ENCODE measurements at places on chromosomes 4 and X.
A peak's percentile ranks its signal among the peaks of the same experiment; 100 is the strongest.

DNA sequence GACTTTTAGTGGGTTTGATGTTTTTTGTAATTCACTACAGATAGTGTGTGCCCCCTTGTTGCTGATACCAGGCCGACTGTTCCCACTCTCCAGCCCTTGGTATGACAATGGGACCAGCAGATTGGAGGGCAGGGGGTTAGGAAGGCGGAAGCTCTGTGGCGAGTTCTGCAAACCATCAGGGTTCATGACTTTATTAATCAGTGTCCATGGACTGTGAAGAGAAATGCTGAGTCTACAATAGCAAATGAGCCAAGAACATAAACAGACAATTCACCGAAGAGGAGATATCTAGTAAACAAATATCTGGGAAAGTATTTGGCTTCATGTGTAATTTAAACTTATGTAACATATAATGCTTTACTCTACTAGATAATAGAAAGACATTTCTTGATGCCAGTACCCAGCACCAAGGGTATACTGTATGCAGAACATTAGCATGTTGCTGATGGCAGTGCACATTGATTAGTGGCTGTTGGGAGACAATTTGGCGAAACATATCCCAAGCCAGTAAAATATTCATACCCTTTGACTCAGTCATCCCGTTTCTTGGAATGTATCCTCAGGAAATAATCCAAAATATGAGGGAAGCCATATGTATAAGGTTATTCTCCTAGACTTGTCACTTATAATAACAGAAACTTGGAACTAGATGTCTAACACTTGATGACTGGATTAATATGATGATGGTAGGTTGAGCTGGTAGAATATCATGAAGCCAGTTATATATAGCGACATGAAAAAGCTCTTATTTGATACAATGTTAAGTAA, 169.4 kb downstream of the PTTG2 start:
- no peak for ATAC-seq

GRCh38 chr4:171742436-171742835, 70.8 kb upstream of the GALNTL6 start:
- no peak for ATAC-seq

DNA sequence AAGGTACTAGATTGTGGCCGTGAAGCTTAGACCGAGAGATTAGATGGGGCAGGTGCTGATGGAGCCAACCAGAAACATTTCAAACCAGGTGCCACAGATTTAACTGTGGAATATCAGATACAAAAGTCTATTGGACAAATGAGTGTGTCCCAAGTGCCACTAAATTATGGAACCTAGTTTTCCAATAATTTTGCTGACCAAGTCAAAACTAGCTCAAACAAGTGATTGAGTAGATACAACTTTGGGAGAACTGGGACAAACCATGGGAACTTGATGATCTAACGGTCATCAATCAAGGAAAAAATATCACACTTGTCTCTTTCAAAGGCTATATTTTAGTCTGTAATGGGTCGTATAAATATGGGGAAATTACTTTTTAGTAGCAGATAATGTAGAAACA, 562.9 kb downstream of the KCNIP4 start:
- ATAC-seq: no peak

GRCh38 chr4:112973750-112974251, 75.7 kb upstream of the ANK2 start:
- ATAC-seq: peak; percentile 90

GRCh38 chrX:13845721-13846378, 29.0 kb upstream of the GPM6B start:
- ATAC-seq: no peak

DNA sequence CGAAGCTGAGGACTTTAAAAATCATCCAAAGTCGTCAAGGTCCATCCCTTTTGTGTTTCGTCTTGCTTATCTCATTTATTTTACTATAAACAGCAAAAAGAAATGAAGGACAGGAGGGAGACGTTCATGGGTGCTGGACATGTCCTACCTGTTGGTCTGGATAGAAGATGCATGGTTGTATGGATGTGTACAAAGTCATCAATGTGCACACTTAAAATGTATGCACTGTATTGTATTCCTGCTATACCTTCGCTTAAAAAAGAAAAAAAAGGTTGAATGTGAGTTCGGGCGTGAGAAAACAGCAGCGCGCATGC, 313 bp upstream of the BLOC1S4 start:
- no peak for ATAC-seq

GRCh38 chr4:20260821-20261220, 9.1 kb downstream of the SLIT2 start:
- no peak for ATAC-seq

DNA sequence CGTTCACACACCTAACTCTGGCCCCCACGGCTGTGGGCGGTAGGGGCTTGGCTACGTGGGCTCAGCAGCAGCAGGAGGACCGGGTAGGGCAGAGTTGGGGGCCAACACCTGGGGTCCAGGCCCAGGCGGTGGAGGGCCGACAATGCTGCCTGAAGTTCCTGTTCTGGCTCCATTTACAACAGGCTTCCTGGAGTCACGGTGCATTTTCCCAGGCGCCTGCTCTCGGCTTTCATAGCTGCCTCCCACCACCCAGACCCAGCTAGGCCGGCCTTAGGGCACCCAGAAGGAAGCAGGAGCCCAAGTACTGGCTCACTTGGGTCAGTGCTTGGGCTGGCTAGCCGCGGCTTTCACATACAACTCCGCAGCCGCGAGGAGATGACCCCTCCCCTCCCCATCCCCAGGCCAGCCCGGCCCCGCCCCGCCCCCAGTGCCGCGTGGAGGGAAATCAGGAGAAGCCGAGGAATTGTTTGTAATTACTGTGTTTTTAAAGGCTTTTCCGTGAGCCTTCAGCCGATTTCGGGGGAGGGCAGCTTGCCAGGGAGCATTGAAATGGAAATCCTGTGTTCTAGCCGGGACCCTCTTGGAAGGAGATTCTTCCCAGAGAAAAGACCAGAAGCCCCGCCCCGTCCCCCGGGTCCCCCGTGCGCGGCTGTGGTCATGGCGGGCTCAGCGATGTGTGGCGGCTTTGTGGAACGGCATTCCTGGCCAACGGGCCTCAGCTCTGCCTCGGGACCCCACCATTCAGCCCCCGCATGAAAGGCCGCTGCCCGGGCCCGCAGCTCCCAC, 28.5 kb downstream of the PJA1 start:
- no peak for ATAC-seq

- no peak for ATAC-seq
These were observed 29.7 kb upstream of the IL9R start for GRCh38 chrX:155967653-155968325.

DNA sequence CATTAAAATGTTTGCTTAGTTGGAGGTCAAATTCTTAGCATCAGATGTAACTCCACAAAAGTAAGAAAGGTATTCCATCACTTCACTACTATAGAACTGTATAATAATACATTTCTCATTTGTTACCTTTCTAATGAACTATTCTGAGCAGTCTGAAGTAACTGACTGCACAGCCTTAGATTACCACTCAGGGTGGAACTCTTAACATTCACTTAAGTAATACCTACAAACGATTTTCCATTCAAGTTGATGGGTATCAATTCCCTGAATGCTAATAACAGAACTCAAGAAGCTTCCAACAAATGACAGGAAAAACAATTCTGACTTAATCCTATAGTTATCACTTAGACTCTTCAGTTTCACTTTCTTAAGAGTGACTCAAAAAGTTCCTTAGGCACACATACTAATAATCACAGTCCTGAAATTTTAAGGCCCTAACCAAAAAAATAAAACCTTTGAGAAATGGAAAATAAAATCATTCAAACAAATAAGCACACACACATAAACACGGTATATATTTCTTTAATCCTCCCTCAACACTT, 20.9 kb downstream of the HNRNPD start:
- no peak for ATAC-seq

DNA sequence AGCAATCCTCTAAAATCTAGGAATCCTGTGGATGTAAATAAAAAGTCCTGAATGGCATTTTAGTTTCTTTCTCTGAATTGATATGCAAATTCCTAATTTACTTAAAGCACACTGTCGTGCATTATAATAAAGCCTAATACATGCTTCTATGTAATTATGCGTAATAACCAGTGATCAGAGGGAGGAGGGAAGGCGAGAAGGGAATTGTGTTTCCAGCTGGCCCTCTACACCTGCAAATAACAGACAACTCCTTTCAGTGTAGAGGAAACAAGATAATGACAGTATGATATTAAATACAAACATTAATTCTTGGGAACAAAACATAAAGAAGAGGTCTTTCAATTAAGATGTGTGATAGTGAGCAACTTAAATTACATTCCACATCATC, 419.6 kb upstream of the LCORL start:
- ATAC-seq: no peak

GRCh38 chr4:33429971-33430370, 2709.8 kb downstream of the PCDH7 start:
- no peak for ATAC-seq

DNA sequence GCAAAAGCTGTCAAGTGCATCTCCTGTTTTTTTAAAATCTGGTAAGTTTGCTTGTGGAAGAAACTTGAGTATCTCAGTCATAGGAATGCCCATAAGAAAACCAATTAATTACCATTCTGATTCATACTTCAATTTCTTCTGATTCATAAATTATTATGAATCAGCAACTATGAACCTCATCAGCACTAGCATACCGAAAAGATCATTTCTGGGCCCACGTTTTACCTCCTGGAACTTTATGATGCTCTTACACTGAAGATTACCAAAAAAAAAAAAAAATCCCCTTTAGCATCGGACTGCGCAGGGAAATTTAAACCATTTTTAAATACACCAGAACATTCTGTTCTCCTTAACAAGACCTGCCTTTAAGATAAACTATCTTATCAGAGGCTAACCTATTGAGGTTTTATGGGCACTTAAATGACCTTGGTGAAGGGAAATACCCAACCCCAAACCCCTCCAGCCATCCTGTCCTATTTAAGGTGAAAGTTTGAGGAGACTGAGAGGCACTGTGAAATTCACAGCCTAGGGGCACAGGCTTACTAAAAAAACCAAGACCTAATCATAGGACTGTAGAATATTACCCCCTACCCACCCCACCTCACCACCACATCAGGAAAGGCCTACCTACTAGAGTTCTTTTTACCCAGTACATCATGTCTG, 38.2 kb upstream of the ABCG2 start:
- ATAC-seq: no peak

DNA sequence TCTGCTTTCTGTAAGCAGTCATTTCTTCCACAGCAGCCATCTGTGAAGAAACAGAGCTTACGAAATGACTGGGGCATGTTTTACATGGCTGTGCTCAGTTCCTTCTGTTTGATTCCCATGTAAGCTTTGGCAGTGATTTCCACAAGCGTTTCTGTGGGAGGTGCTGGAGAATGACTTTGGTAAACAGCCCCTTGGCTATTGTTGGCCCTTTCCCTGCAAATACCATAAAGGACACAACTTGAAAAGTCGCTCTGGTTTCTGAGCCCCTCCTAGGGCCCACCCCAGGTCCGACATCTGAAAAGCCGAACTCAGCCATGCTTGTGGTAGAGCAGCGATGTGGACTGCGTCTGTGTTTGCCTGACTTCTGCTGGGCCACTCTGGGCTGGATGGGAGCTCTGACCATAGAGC, 3.7 kb downstream of the LIMCH1 start:
- ATAC-seq: peak; percentile 74

- ATAC-seq: no peak
These were observed 72.3 kb downstream of the SOX3 start for GRCh38 chrX:140432346-140433175.

GRCh38 chr4:117134386-117134785, 49.0 kb upstream of the TRAM1L1 start:
- ATAC-seq: peak; percentile 98

GRCh38 chrX:104318330-104319009, 63.7 kb upstream of the ESX1 start:
- ATAC-seq: peak; percentile 81

- ATAC-seq: no peak
These were observed 59.2 kb downstream of the ADGRG2 start for GRCh38 chrX:19063030-19063429.

DNA sequence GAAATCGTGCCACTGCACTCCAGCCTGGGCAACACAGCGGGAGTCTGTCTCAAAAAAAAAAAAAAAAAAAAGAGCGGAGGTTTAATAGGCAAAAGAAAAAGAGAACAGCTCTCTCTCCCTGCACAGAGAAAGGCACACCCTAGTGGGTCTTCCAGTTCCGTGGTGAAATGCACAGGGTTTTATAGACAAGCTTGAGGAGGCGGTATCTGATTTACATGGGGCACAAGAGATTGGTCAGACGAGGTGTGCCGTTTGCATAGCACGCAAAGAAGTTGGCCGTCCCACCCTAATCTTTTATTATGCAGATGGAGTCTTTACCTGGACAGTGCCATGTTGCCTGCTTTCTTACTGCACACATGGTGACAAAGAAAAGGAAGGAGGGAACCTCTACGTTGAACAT, 33.5 kb upstream of the REST start:
- no peak for ATAC-seq

DNA sequence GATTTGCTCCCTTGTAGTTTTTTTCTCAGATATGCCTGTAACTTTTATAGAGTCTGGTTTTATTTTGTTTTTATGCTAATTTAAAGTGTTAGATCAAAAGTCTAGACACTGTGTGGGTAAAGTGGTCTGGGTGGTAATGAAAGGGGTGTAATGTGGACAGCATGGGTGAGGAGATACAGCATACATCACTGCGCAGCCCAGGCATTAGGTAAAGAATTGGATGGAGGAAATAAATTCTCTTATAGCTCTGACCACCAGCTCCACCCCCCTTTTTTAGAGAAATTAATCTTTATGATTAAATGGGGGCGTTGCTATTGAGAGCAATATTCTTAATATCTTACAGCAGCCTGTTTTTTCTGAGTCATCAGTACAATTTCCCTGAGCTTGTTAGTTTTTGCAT, 163.9 kb upstream of the IGFBP7 start:
- peak; percentile 50 for ATAC-seq

DNA sequence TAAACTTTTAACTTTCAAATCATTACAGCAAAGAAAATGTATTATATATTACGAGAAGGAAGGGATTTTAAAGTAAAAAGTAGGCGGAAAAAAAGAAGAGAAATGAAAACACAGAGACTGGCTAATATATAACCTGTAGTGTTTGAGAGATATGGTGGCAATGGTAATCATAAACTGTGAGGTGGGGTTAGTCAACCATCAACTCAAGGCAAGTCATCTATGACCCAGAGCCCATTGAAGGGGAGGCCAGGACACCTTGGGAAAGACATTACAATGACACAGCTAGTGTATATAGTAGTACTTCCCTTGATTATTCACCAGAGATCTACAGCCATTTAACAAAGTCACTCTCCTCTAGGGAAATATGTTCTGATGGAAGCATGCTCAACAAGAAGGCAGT, 423.9 kb upstream of the PITX2 start:
- no peak for ATAC-seq

DNA sequence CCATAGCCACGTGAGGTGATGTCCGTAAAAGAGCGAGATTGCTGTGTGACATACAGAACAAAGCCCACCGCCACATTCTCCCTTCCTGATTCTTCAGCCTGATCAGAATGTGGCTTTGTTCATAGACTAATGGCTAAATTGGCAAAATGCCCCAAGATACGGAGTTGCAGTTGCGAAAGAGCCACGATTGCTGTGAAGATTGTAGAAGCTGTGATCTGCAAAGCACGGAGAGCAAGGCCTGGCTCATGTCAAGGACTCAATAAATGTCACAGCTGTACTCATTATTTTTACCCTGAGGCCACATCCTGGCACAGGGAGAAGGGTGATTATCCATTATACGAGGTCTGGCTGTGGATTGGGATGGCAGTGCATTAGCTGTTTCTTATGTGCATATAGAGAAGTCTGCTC, 34.2 kb downstream of the ARSD start:
- ATAC-seq: peak; percentile 44

Data from motor neuron (in vitro differentiated cells).